ENCODE measurements at places on chromosomes 2 and 18.

DNA sequence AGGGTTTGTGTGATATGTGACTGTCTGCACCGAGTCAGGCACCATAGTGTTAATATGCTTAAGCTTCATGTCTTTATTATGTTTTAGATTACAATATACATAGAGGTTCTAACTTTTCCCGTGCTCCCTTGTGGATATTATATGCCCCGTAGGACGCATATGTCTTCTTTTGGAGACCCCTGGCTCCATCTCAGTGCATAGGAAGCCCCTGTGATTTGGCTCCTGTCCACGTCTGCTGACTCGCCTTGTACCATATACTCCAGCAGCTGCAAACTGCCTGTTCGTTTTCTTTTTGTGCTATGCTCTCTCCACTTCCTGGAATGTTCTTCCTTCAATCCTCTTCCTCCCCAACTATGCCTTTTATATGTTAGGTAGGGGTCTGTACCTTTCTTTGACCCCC is 110.9 kb downstream of the PTRHD1 start:
- DNase-seq, result no peak

- no peak for DNase-seq
Observed at GRCh38 chr2:101748000-101748399, 50.5 kb downstream of the MAP4K4 start.

DNA sequence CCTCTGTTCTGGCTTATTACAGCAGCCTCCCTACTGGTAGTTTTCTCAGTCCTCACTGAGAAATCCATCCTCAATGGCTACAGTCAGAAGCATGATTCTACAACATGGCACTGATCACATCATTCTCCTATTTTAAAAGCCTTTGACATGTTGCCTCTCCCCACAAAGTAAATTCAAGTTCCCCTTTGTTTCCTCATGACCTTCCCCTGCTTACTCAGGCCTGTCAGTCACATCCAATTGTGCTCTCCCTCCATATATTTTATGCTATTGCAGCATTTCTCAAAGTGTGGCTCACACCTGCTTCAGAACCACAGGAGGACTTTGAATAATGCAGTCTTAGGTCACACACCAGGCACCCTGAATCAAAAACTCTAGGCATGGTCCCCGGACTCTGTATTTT is 124.6 kb downstream of the SPOPL start:
- no peak for DNase-seq

DNA sequence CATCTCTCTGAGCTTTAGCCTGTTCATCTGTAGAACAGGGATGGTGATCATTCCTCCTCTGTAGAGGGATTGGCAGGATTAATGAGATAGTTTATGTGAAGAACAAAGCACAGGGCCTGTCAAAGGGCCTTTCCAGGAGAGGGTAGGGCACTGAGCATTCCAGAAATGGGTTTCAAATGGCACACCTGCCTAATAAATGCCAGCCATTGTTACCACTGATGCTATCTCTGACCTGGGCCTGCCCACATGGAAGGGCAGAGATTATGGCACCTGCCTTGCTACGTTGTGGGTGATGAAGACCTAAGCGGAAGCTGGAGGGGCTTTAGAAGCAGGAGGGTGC is 31.0 kb upstream of the GMPPA start:
- DNase-seq, result no peak

DNA sequence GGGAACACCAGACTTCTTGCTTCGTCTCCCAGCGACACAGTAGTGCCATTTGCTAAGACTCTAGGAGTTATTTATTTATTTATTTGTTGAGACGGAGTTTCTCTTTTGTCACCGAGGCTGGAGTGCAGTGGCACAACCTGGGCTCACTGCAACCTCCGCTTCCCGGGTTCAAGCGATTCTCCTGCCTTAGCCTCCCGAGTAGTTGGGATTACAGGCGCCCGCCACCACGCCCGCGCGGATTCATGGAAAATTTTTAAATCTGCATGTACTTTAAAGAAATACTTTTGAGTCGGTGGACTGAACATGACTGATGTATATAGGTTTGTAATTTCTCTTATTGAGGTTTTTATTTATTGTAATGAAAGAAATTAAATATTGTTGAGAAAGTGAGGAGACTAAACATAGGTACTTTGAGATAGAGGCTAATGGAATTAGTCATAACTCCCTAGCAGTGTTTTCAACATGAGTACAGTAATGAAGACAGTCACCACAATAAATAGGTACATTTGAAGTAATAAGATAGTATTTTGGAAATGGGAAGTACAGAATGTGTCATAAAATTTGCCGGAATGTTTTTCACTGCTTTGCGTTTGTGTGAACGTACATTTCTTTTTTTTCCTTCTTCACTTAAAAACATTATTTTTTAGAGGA is 983 bp downstream of the MTX2 start:
- no peak for DNase-seq

GRCh38 chr2:200862532-200863000 is 1.9 kb downstream of the CLK1 start:
- DNase-seq, result peak; percentile 62

DNA sequence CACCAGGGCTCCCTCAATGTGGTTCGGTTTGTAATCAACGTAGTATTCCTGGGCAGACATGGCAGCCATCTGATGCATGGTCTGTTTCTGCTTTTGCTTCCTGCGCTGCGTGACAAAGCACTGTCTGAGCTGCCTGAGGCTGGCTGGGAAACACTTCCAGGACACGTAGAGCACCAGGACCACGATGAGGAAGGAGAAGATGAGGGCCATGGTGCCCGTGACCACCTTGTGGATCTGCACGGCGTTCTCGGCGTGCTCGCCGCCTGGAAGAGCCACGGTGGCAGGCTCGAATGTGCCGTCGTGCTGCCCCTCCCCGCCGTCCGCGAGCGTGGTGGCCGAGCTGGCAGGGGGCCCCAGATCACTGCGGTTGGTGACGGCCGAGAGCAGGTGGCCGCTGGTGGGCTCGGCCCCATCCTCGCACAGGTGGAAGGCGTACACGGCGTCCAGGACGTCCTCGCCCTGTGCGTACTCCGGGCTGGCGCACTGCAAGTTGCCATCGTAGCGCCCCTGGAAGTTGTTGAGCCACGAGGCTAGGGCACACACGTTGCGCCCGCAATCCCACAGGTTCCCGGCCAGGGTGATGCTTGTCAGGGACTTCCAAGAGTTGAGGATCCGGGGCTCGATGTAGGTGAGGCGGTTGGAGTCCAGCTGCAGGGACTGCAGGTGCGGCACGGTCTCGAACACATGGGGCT is 2.1 kb downstream of the LRRTM1 start:
- no peak for DNase-seq

GRCh38 chr2:65557616-65558573 is 125.5 kb upstream of the SPRED2 start:
- DNase-seq, result no peak

DNA sequence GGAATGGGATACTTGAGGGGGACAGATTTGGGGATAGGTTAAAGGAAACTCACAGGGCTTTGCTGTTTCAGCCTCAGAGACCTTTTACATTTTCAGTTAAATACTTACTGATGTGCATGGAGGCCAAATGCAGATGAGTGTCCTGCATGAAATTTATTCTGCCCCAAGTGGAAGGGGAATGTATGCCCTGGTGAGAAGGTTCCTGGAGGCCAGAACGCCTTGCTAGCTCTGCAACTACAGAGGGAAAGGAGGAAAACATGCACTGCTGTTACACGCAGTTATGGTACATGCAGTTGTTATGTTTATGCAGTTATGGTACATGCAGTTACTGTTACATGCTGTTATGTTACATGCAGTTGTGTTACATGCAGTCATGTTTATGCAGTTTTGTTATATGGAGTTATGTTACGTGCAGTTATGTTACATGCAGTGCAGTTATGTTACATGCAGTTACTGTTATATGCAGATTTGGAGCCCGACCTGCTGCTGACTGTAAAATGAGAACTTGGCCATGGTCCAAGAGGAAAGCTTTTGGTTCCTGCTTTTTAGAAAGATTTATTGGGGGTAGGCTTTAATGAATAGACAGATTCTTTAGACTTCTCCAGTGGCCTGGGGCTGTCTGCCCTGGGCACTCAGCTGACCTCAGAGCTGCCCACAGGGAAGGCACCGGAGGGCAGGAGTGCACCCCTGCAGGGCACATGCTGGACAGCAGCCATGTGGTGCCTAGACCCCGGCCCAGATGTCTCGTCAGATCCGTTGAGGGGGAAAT is 84.1 kb downstream of the LDLRAD4 start:
- no peak for DNase-seq

DNA sequence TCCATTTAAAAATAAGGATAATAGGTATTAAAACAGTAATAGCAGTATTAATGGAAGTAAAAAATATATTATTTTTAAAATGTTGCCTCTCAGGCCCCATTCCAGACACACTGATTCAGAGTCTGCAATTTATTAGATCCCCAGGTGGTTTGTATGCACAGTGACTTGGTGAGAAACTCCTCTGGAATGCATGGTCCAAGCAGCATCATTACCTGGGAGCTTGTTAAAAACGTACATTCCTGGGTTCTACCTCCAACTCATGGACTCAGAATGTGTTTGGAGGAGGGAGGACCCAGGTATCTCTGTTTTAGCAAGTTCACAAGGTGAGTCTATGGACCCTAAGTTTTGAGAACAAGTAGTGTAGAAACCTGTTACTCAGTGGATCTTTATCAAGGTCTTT is 95.6 kb downstream of the ITGA4 start:
- DNase-seq, result no peak

- no peak for DNase-seq
Observed at GRCh38 chr2:71151620-71152019, 21.2 kb downstream of the MPHOSPH10 start.

DNA sequence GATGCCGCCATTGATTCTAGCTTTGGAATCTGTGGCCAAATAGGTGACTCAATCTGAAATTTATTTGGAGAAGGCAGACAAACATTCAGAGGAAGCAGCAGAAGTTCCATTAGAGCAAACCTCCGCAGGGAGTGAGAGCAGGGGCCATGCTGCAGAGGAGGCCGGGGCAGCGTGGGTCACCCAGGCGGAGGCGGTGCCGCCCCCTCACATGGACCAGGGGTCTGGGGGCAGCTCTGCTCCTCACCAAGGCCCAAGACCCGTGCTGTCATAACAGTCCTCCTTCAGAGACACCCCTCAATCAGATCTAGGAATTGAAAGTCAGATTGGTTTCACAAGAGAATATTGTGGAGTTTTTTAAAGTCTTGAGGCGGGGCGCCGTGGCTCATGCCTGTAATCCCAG is 92.4 kb downstream of the GBX2 start:
- DNase-seq, result no peak

DNA sequence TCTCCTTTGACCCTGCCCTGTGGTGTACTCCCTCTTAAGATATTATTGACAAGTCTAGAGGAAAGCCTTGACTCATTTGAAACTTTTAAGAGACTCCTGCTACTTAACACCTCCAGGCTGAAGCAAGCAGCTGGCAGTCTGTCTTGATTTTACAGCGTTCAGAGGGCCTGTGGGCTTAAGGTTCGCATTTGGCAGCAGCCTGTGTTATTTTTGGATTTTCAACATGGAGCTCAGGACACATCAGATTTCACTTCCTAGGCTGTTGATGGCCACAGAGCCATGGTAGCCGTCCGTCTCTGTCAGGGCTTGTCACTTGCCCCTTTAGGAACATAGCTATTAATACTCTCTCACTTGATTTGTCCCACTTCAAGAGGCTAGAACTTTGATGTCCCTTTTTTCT is 73.6 kb downstream of the VWA3B start:
- DNase-seq, result no peak

DNA sequence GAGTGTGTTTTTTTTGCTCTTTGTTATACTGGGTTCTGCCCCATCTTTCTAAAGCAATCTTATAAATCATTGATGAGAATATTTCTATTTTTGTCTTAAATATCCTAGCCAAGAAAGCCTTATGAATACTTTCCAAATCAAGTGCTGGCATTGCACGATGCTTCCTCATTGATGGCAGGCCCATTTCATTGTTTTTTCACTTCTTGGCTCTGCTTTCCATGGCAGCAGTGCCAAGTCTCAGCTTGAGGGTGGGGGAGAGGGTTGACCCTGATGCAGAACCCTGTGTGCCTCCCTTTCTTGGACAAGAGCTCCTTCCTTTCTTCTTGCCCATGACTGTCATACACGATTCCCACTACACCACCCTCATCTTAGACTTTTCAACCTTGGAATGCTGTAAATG is 16.7 kb upstream of the CELF4 start:
- DNase-seq, result no peak

- no peak for DNase-seq
Observed at GRCh38 chr2:10048501-10049171, 5.3 kb downstream of the KLF11 start.

DNA sequence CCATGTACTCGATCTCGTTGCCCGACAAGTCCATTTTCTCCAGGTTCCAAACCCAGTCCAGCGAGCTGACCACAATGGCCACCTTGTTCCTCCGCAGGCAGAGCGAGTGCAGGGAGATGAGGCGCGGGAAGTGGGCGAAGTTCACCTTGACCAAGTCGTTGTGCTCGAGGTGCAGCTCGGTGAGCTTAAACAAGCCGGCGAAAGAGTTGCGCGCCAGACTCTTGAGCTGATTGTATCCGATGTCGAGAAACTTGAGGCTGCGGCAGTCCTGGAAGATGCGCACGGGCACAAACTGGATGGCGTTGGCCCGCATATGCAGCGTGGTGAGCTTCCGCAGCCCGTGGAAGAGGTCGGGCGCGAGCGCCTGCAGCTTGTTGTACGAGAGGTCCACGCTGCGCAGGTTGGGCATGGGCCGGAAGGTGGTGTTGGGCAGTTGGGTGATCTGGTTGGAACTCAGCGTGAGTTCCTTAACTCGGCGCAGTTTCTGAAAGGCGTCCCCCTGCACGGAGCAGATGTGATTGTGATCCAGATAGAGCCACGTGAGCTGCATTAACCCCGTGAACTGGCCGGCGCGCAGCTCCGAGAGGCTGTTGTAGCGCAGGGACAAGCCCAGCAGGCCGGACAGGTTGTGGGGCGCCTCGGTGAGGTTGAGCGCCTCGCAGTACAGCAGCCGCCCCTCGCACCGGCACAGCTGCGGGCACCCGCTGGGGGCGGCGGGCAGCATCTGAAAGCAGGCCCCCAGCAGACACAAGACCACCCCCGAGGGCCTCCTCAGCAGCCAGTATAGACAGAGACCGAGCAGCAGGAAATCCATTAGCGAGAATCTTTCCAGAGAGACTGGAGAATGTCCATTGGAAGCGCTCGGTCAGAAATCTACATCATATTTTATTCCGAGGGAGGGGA is 1.3 kb downstream of the LRRTM1 start:
- DNase-seq, result no peak

DNA sequence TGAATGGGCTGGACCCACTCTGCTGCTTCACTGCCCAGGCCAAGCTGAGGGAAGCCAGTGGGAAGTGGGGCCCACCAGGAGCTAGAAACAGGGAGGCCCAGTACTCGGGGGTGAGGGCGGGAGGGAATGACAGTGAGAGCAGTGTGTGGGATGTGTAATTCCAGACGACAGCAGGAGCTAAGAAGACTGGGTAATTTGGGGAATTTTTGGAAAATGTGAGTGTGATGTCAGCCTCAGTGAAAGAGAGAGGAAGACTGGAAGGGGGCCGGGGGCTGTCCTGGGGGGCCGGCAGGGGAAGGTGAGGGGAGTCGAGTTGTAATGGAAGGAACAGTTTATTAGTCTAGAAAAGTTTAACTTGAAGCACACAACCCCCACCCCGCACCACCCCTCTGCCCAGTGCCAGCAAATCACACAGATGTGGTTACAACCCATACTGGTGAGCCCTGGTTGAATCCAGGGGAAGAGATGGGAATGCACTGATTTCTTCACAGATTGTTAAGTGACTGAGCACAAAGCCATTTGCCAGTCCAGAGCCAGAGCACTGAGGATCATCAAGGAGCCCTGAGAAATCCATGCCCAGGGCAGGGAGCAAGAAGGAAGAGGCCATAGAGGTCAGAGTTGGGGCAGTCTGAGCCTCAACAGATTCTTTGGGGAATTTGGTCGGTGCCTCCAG is 76.7 kb upstream of the PKDCC start:
- no peak for DNase-seq
